C1 segment of cervical spinal cord (tissue), 14 donors: ENCODE measurements at places on chromosomes 3 and 15.

- DNase-seq, result no peak
These were observed 174.9 kb downstream of the SCAPER start for GRCh38 chr15:76730262-76730661.

DNA sequence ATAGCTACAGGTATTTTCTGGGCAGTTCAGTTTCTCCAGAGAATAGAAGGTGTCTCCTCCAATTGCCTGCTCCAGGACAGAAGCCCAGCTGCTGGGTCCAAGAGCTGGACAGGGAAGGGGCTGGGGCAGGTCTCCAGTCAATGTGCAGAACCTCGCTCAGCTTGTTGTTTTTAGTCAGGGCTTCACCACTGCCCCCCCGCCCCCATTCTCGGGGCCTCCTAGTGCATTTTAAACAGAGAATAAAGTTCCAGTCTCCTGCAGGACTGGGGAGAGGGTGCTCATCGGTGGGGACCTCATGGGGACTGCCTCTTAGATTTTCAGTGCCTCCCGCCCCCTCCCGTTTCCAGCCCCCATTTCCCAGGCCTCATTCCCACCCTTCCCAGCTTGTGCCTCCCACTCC is 216.6 kb downstream of the XXYLT1 start:
- no peak for DNase-seq

- no peak for DNase-seq
These were observed 66.5 kb upstream of the EIF1B start for GRCh38 chr3:40243056-40243455.

- DNase-seq, result no peak
These were observed 58.8 kb upstream of the SLC6A11 start for GRCh38 chr3:10757021-10757820.

DNA sequence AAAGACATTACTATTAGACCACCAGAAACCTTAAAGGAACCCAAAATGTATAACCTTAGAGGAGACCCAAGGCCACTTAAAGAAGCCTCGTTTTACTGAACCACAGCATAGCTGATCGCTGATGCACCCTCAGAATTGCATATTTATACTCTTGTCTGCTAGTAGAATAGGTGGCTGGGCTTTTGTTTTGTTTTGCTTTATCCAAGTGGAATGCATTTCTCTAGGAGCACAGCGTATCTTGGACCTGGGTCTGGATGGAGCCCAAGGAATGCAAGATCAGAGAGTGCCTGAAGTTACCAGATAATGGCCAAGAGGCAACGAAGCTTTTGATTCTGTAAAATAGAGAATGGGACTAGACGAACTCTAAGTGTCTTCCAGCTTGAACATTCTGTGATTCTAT is 129.2 kb upstream of the COL8A1 start:
- DNase-seq, result no peak

DNA sequence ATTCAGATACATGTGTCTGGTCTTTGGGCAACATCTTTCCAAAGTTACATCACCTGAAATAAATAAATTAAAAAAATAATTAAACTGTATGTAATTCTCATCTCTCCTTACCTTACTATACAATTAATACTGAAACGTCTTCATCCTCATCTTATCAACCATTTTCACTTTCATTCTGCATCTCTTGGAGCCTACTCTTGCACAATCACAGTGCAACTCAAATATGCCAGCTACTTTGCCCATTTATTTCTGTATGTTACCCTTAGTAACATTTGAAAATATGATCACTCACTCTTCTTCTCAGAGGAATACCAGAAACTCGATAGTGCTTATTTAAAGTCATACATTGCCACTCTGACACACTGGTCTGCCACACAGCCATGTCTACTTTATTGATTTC is 1357.1 kb upstream of the CADM2 start:
- no peak for DNase-seq

- no peak for DNase-seq
These were observed 14.2 kb downstream of the ARL14 start for GRCh38 chr3:160691151-160691550.

DNA sequence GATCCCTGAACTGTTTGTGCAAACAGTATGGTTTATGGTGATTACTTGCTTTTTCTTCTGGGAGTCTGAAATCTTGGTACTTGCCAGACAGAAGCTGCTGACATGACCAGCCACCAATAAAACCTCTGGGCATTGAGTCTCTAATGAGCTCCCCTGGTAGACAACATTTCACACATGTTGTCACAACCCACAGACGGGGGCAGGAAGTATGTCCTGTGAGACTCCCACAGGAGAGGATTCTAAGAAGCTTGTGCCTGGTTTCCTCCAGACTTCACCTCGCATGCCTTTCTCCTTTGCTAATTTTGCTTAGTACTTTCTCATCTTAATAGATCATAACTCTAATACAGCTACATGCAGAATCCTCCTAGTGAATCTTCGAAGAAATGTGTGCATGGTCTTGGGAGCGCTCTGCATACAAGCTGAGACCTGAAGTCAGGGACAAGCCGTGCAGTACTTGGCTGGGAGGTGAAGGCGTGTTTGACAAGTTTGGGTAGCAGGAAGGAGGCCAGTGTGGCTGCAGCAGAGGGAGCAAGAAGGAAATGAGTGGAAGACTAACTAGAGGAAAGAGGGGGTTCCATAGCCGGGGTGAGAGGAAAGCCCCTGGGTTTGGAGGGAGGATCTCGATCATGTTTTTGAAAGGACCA is 49.0 kb downstream of the B3GNT5 start:
- DNase-seq, result no peak

GRCh38 chr3:64798316-64798715 is 110.5 kb upstream of the ADAMTS9 start:
- DNase-seq, result no peak

- no peak for DNase-seq
These were observed 23.7 kb downstream of the PHLDB2 start for GRCh38 chr3:111882799-111883198.

GRCh38 chr3:73600293-73600938 is 24.3 kb downstream of the PDZRN3 start:
- no peak for DNase-seq

- no peak for DNase-seq
These were observed 762.4 kb upstream of the DPPA4 start for GRCh38 chr3:110099711-110100110.

DNA sequence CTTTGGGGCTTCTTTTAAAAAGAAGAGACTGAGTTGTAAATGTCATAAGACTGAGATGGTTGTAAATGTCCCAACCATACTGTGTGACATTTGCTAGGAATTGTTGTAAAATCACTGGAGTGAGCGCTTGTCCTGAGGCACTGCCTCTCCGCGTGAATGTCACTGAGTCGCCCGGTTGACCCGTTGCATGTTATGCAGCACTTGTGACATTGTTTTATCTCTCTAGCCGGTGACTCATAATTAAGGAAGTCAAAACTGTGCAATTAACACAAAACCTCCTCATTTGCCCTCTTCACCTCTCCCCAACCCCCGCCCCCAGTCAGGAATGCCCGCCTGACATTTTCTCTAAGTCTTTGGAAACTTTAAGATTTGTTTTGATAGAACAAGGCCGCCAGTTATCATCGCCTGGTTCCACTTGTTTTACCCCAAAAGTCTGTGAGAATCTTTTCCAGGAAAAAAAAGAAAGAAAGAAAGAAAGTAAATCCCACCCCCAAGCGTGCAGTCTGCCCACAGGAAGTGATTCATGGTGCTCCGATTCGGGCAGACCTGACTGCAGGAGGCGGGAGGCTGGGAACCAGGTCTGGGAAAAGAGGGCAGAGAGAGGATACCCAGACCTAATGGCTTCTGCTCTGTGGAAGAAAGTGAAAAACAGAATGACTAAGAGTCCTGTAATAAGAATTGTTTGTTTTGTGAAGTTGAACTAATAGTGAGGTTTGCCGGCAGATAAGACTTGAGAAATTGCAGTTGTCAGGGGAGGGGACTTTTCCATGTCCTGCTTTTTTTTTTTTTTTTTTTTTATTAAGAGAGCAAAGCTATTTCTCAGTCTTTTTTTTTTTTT is 84.8 kb downstream of the SMAD3 start:
- DNase-seq, result no peak

- no peak for DNase-seq
These were observed 3.6 kb downstream of the KLHL6 start for GRCh38 chr3:183551930-183552329.

GRCh38 chr15:96747291-96747690 is 416.8 kb downstream of the NR2F2 start:
- no peak for DNase-seq

DNA sequence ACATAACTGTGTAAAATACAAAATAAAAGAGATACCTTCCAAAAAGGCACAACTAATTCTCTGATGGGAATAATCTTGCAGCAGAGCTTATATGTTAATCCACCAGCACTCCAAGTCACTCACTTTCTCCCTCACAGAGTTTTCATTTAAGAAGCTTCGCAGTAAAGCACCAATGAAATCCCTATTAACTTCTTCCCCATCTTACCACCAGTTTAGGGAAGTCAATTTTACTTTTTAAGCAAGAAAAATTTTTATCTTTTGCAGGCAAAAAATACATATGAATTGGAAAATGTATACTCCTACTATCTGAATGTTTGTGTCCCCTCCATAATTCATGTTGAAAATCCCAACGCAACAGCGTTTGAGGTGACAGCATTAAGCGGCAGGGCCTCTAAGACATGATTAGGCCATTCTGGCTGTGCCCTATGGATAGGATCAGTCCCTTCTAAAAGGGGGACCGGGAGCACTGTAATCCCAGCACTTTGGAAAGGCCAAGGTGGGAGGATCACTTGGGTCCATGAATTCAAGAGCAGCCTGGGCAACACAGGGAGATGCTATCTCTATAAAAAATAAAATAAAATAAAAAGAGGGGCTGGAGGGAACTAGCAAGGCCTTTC is 435.8 kb downstream of the SHQ1 start:
- no peak for DNase-seq

GRCh38 chr3:132405188-132405587 is 12.1 kb upstream of the DNAJC13 start:
- DNase-seq, result no peak

DNA sequence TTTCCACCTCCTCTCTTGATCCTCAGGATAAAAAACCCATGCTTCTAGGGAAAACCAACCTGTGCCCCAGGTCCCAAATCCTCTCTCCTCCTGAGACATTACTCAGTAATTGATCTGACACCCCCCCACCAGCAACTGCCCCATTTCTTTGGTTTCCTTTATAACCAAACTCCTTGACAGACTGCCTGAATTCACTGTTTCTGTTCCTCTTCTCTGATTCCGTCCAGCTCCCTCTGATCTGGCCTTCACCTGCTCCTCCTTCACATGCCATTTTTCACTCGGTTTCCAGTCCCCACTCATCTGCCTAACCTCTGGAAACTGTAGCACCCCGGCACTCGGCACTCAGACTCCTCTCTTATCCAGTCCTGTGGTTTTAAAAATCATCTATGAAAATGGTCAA is 2.1 kb downstream of the CCDC51 start:
- DNase-seq, result no peak
